ENCODE measurements at places on chromosomes 3 and 15. TPM values are rescaled to one million over a fixed set of nuclear protein-coding genes. Genes with fewer than 3 reads are reported as not detected.
A peak's percentile ranks its signal among the peaks of the same experiment; 100 is the strongest.

DNA sequence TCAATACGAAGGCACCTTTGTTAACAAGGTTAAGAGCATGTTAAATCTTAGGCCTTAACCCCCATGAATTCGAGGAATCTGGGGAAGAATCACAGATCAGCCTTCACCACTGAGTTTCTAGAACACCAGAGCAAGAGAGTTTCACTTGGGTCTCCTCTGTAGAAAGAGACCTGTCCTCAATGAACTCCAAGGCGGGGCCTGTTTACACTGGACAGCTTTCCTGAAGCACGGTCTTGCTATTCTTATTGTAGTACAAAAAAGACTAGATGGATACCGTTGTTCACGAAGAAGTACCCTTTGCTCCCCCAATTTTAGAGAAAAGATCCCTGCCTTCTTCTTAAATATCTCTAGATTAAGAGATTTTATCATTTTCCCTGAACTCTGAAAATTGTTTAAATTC, 64.9 kb downstream of the USF3 start:
- DNase-seq, result no peak

FETUB gene
- 0.25 TPM for polyA plus RNA-seq

RTP3 gene
- polyA plus RNA-seq, result not detected

DNASE1L3 gene
- 2.1 TPM for polyA plus RNA-seq

GRCh38 chr15:48898032-48898431, 20.1 kb downstream of the EID1 start:
- no peak for DNase-seq

GRCh38 chr3:196272826-196273225, 14.7 kb downstream of the PCYT1A start:
- no peak for DNase-seq

DNA sequence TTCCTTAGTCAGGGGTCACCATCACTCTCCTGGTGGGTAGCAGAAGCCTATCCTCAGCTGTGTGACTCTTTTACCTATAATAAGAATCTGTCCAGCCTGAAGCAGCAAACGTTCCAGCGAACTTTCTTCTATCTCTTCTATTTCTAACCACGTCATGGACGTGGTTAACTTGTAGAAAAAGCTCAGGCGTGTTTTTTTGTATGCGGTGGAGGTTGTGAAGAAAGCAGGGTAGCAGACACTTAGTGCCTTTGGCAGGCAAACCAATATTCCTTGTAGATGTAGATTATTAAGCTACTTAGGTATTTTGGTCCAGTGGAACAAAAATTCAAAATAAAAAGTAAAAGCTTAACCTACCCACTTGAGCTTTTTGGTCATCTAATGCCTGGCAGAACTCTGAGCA, 31.8 kb upstream of the GPR171 start:
- no peak for DNase-seq

DNA sequence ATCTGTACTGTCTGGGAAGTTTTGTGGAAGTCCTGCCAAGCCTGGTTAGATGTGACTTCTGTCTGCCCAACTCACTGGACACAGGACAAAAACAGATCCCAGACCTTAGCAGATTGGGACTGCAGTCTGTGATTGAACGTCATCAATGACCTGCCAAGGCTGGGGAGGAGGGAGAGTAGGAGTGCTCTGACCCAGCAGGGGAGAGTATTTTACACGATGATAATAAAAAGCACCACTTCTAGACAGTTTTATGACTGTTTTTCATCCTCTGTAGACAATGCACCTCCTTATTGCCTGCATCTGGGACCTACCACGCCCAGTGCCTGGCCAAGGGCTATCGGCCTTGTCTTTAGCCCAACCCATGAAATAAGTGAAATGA, 102.3 kb upstream of the NR2E3 start:
- no peak for DNase-seq

DNA sequence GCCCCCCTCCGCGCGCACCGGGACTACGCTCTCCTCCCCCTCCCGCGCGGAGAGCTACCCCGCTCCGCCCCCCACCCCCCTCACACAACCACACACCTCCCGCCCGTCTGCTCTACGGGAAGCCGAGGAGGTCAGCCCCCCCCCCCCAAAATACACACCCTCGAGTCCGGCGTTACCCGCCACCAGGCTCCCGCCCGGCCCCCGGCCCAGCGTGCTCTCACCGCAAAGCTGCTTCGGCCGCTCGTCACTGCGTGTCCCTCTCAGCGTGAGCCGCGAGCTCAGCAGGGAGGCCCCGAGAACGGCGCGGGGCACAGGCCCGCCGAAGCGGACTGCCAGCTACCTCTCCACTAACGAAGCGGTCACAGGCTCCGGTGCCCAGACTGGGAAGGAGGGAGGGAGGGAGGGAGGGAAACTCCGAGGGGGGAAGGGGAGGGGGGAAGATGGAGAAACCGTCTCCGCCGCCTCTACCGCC, 252 bp downstream of the SIN3A start:
- DNase-seq, result no peak

DNA sequence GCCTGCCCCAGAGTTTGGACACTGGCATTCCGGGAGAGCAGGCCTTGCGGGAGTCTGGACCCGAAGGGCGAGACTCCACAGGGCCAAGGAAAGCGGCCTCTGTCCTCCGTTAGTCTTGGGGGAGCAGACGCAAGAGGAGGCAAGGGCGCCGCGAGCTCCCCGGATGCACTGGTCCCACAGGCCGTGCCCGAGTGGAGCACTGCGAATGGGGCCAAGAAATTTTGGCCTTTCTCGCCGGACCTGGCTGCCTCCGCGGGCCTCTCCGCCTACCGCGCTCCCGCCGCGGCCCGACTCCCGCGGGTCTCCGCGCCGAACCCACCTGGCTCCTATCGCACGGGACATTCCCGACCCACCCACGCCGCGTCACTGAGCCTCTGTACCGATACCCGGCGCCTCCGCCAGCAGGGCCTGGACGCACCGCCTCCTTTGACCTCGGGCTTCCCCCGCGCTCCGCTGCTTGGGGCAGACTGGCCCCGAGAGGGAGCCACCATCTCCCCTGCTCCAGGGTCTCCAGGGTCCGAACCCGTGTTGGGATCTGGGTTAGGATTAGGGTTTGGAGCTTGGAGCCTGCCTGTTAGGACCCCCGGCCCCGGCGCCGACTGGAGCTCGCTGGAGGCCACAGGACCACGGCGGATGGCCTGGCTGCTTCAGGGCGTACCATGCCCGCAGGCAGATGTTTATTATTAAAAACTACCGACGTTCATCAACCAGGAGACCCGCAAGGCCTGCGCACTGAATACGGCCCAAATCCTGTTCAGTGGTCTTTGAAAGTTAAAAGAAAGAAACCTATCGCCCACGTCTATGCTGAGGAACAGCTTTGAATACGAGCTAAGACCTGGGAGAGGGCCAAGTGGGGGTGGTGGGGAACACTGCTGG, 11.7 kb downstream of the SHOX2 start:
- DNase-seq, result no peak

ISLR2 gene
- polyA plus RNA-seq, result not detected

DNA sequence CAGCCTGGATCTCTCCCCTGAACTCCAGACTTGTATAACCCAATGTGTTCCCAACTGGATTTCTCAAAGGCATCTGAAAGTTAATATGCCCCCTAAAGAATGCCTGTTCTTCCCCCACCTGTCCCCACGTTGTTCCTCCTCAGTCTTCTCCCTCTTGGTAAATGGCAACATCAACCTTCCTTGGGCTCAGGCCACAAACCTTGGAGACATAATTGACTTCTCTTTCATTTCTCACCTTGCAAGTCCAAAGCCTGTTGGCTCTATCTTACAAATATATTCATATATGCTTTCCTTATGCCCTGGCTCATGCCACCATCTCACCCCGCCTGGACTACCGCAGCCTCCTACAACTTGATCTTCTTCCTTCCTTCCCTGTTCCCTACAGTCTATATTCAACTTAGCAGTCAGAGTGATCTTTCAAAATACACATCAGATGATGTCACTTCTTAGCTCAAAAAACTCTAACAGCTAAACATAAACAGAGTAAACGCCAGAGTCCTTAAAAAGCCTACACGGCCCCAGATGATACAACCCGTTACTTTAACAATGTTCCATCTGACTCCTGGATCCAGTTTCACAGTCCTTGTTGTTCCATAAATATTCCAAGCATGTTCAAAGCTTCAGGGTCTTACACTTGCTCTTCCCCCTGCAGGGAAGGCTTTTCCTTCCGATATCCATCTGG, 66.2 kb downstream of the ETV5 start:
- no peak for DNase-seq

TRH gene
- polyA plus RNA-seq, result not detected

MME gene
- 10.8 TPM for polyA plus RNA-seq

- no peak for DNase-seq
Measured at GRCh38 chr15:88704791-88705768, 66.3 kb downstream of the ISG20 start.

- DNase-seq, result no peak
Measured at GRCh38 chr3:186213946-186214345, 105.1 kb upstream of the ETV5 start.

GRCh38 chr3:146071632-146072031, 89.4 kb downstream of the PLOD2 start:
- no peak for DNase-seq

TMEM212 gene
- polyA plus RNA-seq, result not detected

DNA sequence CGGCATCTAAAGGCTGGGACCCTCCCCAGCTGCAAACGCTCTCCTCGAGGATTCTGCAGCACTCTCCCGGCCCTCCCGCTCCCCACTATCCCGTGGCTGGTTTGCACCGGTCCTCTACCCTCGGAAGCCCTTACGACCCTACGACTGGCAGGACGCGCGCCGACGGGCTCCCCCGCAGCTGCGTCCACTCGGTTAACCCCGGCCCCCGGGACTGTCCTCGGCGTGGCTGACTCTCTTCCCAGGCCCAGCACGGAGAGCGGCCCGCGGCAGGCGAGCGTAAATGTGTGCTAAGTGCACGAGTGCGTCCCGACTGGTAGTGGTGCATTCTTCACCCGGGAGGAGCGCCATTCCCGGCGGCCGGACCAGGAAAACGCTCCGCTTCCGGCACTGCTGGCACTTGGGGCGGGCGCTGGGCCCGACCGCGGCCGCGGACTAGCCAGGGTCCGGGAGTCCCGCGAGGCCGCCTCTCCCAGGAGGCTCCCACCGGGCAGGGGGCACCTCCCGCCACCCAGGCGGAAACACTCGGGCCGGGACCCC, 508 bp downstream of the GORASP1 start:
- DNase-seq, result no peak

GRCh38 chr3:133747907-133748639, 1.9 kb downstream of the TF start:
- no peak for DNase-seq

- no peak for DNase-seq
Measured at GRCh38 chr3:64584179-64584578, 103.6 kb downstream of the ADAMTS9 start.

GRCh38 chr3:48685603-48686511, at the start of gene NCKIPSD:
Gene NCKIPSD (minus strand): TSS chr3:48685915. CDS start chr3:48685807, 108 bp downstream.
- no peak for DNase-seq

GRCh38 chr3:102532901-102533300, 98.1 kb downstream of the ZPLD1 start:
- no peak for DNase-seq

DNA sequence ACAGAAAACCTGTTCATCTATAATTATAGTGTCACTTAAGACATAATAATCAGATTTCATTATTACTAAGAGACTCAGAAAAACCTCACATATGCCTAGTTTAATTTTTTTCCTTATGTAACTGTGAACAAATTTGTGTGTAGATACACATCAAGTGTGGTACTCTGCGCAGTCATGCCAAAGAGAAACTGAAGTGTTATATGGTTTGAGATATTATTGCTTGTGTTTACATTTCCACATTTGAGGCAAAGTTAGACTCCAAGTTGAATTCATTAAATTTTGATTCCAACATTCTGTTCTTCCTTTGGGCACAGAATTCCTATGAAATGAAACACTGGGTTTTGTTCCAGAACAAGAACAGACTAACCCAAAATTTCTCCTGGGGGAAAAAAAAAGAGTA, 2.2 kb downstream of the MBNL1 start:
- no peak for DNase-seq

UBAP1L gene
- polyA plus RNA-seq, result 0.55 TPM

DNA sequence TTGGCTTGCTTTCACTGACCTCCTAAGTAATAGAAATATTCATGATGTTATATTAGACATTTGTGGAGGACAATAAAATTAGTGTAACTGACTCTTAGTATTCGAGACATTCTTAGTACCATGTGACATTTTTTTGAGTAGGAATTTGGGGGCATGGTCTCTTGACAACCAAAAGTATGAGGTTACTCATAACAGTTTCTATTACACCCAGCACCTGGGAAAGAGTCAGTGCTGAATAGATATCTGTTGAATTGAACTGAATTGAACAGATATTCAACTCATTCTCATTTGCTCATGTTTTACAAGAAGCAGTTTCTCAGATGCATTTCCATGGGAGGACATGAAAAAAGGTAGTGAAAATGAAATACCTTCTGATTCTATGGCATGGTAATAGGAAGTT, 84.4 kb downstream of the CMSS1 start:
- no peak for DNase-seq

- peak; percentile 9 for DNase-seq
Measured at GRCh38 chr3:133295199-133295901, 104.5 kb upstream of the BFSP2 start.

GRCh38 chr3:137081711-137082110, 123.9 kb downstream of the IL20RB start:
- DNase-seq, result no peak

All from keratinocyte (primary cell).